ENCODE measurements at places on chromosomes 5 and 9. TPM values are rescaled to one million over a fixed set of nuclear protein-coding genes. Genes with fewer than 3 reads are reported as not detected.

Gene SET
- total RNA-seq, result 287 TPM

- DNase-seq, result no peak
Observed at GRCh38 chr5:150671509-150672236, 10.6 kb downstream of the MYOZ3 start.

DNA sequence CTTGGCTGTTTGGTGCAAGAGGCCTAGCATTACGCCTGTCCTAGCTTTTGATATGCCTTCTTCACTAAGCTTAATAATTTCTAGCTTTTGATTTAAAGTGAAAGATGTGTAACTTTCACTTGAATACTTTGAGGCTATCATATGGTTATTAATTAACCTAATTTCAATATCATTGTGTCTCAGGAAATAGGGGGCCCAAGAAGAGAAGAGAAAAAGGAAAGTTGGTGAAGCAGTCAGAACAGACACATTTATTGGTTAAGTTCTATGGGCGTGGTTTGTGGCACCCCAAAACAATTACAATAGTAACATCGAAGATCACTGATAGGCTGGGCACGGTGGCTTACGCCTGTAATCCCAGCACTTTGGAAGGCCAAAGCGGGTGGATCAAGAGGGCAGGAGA is 40.9 kb upstream of the F2RL2 start:
- no peak for DNase-seq

Gene AFAP1L1
- total RNA-seq, result 0.72 TPM

Gene IFNK
- 2.4 TPM for total RNA-seq

DNA sequence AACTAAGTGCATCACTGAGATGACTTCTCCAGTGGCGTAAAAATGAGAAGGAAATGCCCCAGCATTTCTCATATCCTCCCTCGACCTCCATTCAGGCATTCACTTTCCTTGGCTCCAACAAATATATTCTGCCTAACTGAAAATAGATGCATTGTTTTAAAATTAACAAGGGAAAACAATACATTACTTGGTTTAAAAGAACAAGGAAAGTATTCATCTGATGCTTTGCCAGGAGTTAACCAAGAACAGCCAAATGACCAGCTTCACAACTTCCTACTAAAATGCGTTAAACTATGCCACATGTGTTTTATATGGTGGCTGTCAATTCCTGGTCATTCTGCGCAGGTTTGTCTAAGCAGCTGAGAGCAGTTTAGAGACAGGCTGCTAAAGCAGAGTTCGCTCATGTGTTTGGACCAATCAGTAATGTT is 121.4 kb downstream of the GNAQ start:
- DNase-seq, result no peak

DNA sequence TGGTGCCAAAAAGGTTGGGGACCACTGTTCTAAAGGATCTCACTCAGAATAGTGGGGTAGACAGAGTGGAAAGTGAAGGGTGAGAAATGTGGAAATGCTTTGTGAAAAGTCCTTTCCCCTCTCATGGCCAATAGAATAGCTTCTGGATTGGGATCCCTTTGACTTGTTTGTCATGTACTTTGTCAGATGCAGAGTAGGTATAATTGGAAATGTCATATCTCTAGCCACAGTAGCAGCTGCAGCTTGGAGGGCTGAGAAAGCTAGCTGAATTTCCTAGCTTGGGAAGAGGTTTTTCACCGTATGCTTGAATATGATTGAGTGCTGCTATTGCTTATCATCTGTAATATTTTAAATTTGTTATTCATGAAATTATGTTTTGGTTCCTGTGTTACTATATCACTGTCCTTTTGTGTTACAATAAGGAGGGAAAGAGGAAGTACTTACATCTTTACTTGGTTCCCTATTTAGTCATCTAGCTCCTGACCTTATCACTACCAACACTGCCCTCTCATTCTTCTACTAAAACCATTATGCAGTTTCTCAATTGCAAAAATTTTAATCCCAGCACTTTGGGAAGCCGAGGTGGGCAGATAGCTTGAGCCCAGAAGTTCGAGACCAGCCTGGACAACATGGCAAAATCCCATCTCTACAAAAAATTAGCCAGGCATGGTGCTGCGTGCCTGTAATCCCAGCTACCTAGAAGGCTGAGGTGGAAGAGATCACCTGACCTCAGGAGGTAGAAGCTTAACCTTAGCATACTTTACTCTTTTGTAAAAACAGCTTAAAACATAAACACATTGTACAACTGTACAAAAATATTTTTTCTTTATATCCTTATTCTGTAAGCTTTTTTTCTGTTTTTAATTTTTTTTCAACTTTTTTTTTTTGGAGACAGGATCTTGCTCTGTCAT is 12.4 kb downstream of the SLC30A5 start:
- DNase-seq, result no peak

Gene TYRP1
- 8.4 TPM for total RNA-seq

DNA sequence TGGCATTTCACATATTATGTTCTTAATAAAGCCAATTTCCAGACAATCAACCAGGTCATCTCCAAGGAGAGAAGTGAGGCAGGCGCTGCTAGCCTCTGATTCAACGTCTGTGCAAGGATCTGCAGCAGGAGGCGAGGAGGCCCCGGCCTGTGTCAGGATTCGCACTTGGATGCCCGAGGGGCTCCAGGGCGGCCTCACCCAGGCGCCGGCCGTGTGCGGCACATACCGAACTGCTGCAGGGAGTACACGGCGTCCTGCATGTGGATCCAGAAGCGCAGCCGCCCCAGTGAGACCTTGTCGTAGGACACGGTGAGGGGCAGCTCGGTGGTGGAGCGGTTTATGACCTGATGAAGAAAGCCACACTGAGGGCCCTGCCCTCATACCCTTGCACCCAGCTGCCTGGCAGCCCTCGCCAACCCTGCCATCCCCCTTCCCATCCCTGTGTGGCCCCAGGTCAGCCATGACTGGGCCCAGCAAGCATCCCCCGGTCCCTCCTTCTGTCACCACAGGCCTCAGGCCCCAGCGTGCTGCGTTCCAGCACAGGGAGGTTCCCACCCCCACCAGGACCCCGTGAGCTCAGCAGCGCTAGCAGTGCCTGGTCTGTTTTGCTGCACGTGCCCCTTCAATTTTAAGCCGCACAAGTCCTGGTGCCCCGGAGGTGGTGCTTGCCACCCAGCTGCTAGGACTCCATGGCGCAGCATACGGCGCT is 9.9 kb downstream of the CLPTM1L start:
- no peak for DNase-seq

- no peak for DNase-seq
Observed at GRCh38 chr5:8561224-8561840, 692.4 kb downstream of the MTRR start.

- DNase-seq, result no peak
Observed at GRCh38 chr5:77925503-77925902, 149.4 kb upstream of the TBCA start.

Measured in umbilical cord (tissue), 2 donors.